ENCODE measurements at places on chromosomes 2 and 18.

GRCh38 chr2:222663479-222663878 is 7.6 kb upstream of the FARSB start:
- DNase-seq = no peak

DNA sequence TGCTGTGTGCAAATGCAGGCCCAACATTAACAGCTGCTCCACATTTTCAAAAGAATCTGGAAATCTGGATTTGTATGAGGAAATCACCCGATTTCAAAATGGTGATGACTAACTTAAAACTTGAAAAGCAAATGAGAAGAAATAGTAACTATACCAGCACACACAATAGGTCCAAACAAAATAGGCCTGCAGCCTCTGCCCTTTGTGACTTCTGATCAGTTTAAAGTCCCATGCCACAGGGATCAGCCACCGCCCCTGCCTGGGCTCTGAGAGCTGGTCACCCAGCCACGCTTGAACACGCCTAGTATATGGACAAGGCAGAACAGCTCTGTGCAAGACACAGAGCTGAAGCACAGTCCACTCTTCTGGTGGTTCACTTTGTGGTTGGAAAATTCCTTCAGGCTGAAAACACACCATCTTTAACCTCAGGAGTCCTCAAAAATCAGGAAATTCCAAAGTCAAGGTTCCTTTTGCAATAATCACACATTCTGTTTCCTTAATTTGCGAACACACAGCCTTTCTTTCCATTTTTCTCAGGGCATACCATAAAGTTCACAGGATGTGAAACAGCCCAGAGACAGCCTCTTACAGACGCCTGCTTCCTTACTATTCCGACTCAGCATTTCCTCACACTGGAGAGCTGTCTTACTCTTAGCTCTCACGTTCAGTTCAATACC is 150.1 kb upstream of the RIOK3 start:
- no peak for DNase-seq

GRCh38 chr2:43289331-43289730 is 62.9 kb upstream of the ZFP36L2 start:
- no peak for DNase-seq

GRCh38 chr18:77127769-77128671 is 4.6 kb downstream of the MBP start:
- DNase-seq = no peak

GRCh38 chr2:46315103-46315890 is 18.1 kb downstream of the EPAS1 start:
- DNase-seq = no peak
